CD4-positive, alpha-beta memory T cell (primary cell): ENCODE measurements at places on chromosomes 5 and 9. TPM values are rescaled to one million over a fixed set of nuclear protein-coding genes. Genes with fewer than 3 reads are reported as not detected.

DNA sequence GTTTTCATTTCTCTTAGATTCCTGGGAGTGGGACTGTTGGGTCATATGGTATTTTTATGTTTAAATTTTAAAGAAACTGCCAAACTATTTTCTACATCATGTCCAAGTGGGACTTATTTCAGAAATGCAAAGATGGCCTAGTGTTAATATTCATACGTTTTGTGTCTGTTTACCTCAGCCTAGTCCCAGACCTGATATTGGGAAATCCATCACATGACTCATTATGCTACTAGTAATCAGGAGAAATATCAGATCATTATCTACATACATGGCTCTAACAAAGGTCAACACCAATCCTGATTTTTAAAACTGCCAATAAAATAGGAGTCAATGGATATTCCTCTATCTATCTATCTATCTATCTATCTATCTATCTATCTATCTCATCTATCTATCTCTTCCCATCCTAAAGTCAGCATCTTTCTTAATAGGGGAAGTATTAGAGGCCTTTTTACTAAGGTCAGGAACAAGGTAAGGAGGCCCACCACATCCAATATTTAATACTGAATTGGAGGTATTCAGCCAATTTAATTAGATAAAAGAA lies 4.7 kb downstream of the RASGEF1C start:
- H3K4me3 ChIP-seq, result no peak overlapping the region
- DNase-seq, result no peak
- H3K27me3 ChIP-seq, result peaks cover 11% of the 10 kb centered on the region

- H3K27ac ChIP-seq, result no peak overlapping the region
- no peak overlapping the region for H3K4me3 ChIP-seq
- no peaks in the 10 kb centered on the region for H3K4me1 ChIP-seq
- H3K36me3 ChIP-seq, result peaks cover 65% of the 10 kb centered on the region
Measured at GRCh38 chr9:127746959-127747569, 12.0 kb upstream of the TOR2A start.

DNA sequence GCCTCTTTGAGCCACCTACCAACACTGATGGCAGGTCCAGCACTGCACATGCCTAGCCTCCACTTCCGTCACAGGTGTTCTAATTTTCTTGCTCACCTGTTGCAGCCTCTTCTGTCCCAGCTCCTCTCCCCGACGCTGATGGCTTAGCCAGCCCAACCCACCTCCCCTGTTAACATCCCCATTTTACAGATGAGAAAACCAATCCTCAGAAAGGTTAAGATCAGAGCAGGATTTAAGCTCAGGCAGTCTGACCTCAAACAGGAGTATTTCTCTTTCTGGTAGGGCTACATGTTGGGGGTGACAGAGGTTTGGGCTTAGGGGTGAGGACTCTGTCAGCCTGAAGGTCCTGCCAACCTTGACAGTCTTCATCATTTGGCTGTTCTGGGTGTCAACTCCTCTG lies 74.5 kb upstream of the PITX1 start:
- H3K36me3 ChIP-seq, result no peaks in the 10 kb centered on the region
- no peak overlapping the region for H3K4me3 ChIP-seq
- no peaks in the 10 kb centered on the region for H3K27me3 ChIP-seq
- no peaks in the 10 kb centered on the region for H3K4me1 ChIP-seq
- no peak for DNase-seq

DNA sequence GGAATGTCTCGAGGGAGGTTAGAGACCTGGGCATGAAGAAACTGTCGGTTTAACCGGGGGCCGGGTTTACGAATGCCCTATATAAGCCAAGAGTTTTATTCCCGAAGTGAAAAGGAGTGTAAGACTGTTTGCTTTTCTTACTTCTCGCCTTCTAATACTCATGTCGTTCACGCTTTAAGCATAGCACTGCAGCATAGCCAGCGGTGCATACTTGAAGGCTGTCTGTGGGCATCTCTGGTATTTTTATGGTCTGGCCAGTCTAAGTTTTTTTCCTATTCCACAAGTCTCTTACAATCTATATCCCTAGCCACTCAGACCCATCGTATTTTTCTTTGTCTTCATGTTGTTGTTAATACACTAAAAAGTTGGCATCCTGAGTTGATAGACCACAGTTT lies 1.2 kb downstream of the UHRF2 start:
- DNase-seq, result no peak
- H3K36me3 ChIP-seq, result no peaks in the 10 kb centered on the region
- H3K4me3 ChIP-seq, result peak overlapping the region; percentile 91
- no peaks in the 10 kb centered on the region for H3K27me3 ChIP-seq
- peaks cover 57% of the 10 kb centered on the region for H3K4me1 ChIP-seq
- H3K27ac ChIP-seq, result peak overlapping the region; percentile 72

DNA sequence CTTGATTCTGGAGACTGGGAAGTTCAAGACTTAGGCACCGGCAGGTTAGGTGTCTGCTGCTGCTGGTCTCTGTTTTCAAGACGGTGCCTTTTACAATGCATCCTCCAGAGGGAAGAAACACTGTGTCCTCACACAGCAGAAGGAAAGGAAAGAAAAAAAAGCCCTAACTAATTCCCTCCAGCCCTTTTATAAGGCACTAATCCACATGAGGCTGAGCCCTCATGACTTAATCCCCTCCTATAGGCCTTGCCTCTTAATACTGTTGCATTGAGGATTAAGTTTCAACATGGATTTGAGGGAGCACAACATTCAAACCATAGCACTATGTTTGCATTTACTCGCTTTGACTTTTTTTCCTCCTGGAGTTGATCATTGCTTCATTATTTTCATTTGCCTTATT lies 585.9 kb downstream of the TLR4 start:
- no peaks in the 10 kb centered on the region for H3K4me1 ChIP-seq
- H3K36me3 ChIP-seq, result no peaks in the 10 kb centered on the region
- H3K27me3 ChIP-seq, result no peaks in the 10 kb centered on the region
- no peak overlapping the region for H3K4me3 ChIP-seq

DHFR gene
- 18.5 TPM for total RNA-seq

HEMGN gene
- 1.6 TPM for total RNA-seq
